ENCODE measurements at places on chromosomes 4 and X.

DNA sequence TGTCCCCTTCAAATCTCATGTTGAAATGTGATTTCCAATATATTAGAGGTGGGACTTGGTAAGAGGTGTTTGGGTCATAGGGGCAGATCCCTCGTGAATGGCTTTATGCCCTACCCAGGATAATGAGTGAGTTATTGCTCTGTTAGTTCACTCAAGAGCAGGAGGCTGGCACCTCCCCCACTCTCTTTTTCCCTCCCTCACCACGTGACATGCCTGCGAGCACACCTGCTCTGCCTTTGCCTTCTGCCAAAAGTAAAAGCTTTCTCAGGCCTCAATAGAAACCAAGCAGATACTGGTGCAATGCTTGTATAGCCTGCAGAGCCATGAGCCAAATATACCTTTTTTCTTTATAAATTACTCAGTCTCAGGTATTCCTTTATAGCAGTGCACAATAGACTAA is 286.3 kb upstream of the UGT8 start:
- DNase-seq: no peak

DNA sequence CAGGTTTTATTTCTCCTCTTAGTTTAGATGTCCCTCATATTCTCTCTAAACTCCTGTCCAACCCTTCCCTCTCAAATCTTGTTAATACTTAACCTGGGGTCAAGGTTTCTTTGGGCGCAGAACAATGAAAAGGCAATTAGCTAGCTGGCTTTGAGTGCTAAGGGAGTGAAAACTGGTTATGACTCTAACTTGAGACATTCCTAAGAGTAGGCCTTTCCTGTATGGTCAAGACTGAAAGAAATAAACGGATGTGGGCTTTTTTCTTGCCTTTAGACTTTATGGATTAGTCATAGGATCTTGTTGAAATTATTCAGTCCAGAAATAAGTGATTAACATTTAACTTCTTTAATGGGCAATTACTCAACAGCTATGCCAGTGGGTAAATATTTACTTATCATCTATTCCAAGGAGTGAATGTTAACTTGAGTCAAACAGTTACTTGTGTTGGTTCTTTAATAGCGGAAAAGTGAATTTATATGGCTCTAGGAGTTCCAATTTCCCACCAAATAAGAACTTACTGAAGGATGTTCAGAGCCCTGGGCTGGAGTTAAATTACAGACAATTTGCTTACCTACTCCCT is 141.7 kb upstream of the SCML1 start:
- DNase-seq: no peak

GRCh38 chrX:150984169-150984824 is 1.2 kb downstream of the HMGB3 start:
- DNase-seq: no peak

- no peak for DNase-seq
Observed at GRCh38 chr4:85760511-85760910, 285.6 kb downstream of the ARHGAP24 start.

DNA sequence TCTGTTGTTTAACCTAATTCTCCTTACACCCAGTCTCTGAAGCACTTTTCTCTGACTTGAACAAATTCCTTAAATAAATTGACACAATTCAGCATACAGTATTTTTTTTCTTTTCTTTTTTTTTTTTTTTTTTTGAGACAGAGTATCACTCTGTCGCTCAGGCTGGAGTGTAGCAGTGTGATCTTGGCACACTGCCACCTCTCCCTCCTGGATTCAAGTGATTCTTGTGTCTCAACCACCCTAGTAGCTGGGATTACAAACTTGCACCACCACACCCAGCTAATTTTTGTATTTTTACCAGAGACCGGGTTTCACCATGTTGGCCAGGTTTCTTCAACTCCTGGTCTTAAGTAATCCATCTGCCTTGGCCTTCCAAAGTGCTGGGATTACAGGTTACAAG is 1498.1 kb upstream of the PCDH10 start:
- DNase-seq: no peak

DNA sequence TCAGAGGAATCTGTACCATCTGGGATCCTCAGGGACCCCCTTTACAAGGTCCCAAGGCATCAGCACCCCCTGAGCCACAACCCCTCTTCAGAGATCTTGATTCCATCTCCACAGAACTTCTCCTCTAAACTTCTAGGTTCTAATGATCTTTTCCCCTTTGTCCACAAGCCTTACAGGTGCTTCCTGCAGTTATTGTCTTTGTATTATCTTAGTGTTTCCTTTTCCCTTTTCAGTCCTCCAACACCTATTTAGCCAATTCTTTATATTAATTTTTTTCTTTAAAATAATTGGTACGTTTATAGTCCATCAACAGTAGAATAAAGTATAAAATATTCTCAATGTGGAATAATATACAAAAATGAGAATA is 35.2 kb upstream of the FAM241A start:
- DNase-seq: no peak

GRCh38 chr4:142222127-142222526 is 585.7 kb downstream of the IL15 start:
- no peak for DNase-seq

DNA sequence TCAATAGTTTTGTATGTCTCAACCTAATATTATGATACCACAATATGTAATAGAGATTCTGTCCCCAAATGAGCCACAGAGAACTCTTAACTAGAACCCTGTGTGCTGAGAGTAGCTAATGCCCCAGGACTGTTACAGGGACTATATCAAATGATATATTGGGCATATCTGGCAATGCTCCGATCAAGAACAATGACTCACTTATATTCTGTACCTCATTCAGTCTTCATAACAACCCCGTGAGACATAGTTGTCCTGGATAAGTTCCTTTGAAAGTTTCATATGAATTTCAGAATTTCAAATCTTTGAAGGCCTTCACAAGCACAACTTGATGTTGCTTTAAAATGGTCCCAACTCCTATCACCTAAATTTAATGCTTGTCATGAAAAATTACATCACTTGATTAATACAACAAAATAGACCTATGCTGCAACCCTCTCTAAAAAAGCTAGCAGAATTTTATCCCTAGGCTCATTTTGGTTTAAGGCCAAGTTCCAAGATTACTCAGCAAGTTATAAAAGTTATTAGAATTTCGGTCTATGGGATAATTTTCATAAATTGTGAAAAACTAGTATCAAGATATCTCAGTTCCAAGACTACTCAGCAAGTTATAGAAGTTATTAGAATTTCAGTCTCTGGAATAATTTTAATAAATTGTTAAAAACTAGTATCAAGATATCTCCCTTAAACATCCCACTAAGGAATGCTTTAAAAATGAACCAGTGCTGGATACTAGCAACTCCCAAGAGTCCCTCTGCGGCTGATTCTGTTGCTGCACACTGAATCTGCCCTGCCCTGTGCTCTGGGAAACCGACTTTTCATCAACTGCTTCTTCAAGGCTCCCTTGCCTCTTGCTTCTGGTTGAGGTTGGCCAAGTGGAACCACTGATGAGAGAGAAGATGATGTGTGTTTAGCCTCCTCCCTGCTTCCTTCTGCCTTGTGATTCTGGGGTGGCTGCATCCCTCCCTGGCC is 6.0 kb upstream of the ANXA3 start:
- no peak for DNase-seq

DNA sequence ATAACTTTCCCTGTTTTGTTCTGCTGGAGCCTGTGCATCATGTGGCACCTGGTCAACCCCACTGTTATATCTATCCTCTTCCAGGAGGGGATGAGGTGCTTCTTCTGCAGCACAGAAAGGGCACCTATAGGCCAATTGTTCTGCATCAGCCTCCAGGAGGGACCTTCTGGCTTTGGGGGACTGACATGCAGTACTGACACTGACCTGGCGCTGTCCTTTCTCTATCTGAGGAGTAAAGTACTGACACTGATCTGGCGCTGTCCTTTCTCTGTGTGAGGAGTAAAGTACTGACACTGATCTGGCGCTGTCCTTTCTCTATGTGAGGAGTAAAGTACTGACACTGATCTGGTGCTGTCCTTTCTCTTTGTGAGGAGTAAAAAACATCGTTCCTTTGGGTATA is 498.4 kb downstream of the PACRGL start:
- no peak for DNase-seq

DNA sequence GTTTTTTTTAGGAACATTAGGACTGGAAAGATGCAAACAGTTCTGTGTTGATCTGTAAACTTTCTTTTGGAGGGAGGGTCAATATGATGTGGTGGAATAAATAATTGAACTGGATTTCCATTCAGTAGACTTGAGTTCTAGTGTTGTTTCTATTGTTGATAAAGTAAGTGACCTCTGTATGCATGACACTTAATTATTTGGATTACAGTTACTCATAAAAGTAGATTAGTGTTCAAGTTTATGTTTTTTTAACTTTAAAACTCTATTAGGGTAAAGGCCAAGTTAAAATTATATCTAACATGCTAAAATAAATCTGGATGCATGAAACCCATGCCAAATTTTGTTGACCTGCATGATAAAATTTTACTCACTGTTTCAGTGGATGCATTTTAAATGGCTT is 85.4 kb upstream of the NR3C2 start:
- DNase-seq: no peak

Data from progenitor cell of endocrine pancreas (in vitro differentiated cells).